OCI-M1 (cell line): ENCODE measurements at places on chromosomes 16 and 17.

DNA sequence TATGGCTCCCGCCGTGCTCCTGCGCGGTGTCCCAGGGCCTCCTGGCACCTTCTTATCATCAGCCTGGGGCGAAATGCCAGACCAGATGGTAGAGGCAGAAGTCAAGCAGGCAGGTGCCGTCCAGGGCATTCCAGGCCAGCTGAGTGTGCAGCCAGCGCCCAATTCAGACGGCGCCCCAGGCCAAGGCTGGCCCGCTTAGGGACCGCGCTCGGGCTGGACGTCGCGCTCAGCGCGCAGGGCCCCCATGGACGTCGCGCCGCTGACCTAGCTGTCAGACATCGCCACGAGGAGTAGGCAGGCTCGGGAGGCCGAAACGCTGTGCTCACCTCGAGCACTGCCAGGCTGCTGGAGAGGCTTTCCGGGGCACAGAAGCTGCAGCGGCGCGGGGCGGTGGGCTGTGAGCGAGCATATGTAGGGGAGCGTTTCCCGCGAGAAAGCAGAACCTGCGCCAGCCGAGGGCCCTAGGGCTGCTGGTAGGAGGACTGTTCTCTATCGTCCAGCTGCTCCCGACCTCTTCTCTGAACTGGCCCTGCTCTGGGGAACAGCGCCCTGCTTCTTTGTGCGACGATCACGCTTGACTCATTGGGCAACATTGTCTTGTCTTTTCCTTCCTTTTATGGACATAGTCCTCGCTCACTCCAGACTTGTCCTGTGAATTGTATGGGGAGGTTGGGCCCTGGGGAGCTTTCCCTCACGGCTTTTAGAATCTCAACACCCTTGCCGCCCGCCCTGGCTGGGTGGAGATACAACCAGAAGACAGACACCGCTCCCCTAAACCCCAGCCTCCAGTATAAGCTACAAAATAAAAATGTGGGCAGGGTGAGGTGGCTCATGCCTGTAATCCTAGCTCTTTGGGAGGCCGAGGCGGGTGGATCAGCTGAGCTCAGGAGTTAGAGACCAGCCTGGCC, 8.4 kb upstream of the CA4 start:
- DNase-seq, result no peak

- DNase-seq, result no peak
Measured at GRCh38 chr17:50618300-50618699, 16.4 kb upstream of the ABCC3 start.

- no peak for DNase-seq
Measured at GRCh38 chr16:35691057-35691456, 2231.6 kb downstream of the TP53TG3F start.

GRCh38 chr16:11700264-11701029, 32.2 kb downstream of the SNN start:
- DNase-seq, result no peak
